Bronchial epithelial cell (primary cell): ENCODE measurements at places on chromosomes 2 and 18. TPM values are rescaled to one million over a fixed set of nuclear protein-coding genes. Genes with fewer than 3 reads are reported as not detected.

GRCh38 chr2:128241896-128242295, 76.8 kb downstream of the HS6ST1 start:
- DNase-seq, result no peak

DNA sequence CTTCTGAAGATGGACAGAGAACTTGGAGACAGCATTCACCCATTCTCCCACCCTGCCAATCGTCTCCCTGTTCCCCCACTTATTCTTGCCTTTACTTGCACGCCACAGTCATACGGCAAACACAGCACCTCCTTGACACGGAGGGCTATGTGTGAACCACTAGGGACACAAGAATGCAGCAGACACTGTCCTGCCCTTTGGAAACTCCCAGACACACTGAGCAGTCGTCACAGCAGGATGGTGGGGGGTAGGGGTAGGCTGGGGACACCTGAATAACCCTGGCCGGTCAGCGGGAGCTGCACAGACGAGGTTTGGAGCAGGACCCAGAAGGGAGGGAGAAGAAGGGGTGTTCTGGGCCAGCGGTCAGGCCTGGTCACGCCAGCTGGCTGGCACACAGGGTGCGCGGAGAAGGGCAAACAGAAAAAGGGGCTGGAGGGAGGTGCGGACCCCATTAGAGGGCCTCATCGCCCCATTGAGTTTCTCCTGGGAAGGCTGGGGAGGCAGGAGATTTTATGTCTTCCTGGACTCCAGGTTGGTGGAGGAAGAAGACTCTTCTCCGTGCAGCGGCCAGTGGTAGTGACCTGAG, 40.0 kb upstream of the FOSL2 start:
- no peak for DNase-seq

Gene KHK
- 0.53 and 0.77 TPM in 2 replicates for total RNA-seq

Gene MC4R
- total RNA-seq, result under 0.01 TPM in 1 of 2 replicates, not detected in the other

Gene PLA2R1
- 2.1 and 4.5 TPM in 2 replicates for total RNA-seq

- DNase-seq, result no peak
Observed at GRCh38 chr2:15152382-15152781, 408.8 kb downstream of the NBAS start.

DNA sequence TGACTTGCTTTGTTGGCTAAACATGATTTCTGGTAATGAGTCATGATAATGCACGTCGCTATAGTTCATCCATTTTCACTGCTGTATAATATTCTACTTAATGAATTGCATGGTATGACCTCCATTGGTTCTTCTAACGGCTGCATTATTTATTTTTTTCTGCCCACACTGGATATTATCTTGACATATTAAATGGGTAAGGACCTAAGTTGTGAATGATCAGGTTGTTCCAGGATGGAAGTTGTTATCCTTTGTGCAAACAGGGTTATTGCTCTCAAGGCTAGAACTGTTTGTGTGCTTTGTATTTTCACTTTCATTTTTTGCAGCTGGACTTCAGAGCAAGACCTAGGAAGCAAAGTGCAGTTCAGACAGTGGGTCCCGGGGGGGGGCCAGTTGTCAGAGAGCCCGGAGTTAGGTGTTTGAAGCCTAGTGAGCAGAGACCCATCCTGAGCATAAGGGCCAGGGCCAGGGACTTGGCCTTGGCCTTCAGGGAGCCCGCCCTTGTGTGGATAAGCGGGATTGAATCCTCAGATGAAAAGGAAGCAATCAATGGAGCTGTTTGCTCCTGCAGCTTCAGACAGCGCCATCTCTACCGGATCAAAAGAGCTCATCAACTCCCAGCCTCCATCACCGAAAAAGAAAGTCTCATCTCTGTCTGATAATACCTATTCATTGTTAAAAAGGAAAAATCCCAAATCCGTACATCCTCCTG, 48.2 kb downstream of the AGAP1 start:
- no peak for DNase-seq
